ENCODE measurements at places on chromosomes 7 and 10.

- no peak for DNase-seq
These were observed 72.1 kb downstream of the USP6NL start for GRCh38 chr10:11539191-11539868.

- no peak for DNase-seq
These were observed 12.3 kb upstream of the ASCC1 start for GRCh38 chr10:72228318-72228751.

- DNase-seq, result no peak
These were observed 15.4 kb downstream of the YWHAG start for GRCh38 chr7:76343294-76343930.

GRCh38 chr10:63247771-63248170, 114.6 kb downstream of the NRBF2 start:
- no peak for DNase-seq

DNA sequence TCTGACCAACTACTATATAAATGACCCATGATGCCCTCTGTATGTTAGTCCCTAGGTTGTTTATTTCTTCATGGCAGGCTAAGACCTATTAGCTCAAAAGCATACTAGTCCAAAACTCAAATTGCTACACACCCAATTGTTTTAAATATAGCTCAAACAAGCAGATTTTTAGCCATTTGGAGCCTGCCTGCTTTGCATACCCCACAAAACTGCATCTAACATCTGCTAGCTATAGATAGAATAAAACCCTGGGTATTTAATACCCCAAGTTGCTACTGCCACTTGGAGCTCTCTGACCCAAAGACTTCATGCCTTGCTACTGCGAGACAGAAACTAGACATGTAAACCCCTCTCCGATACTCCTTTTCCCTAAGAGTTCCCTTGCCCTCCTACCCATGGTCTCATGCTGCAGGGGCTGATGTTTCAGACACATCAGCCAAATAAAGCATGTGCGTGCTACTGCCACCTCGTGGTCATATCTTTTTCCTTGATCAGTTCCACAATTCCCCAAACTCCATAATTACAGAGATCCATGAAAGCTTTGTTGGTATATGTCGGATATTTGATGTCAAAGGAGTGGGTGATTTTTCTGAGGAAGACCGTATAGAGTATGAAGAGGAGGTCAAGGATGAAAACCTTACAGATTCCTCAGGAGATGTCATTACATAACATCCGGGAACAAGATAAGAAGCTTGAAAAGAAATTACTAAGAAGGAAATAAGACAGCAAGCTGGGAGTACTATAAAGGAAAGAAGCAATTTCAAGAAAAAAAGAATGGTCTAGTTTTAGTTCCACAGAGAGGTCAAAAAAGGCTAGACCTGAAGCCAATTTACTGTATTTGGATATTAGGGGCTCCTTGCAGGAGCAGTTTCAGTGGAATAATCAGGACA, 386.6 kb downstream of the SH2D4B start:
- DNase-seq, result peak; percentile 18

DNA sequence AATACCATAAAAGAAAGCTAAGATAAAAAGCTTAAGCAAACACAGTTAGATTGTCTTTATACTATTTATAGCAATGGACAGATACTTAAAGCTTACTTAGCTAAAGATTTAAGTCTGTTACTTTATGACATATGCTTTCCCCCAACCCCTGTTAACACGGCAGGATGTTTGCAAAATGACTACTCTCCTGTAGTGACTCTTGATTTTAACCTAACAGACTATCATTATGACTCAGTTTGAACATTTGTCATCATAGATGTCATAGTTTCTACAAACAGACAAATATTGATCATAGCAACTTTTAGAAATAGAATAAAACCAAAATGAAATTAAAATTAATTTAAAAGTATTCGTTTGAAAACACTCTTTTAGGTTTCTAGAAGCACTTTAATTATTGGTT, 7.8 kb upstream of the COMMD3 start:
- DNase-seq, result no peak

- DNase-seq, result no peak
These were observed 277.6 kb downstream of the HGF start for GRCh38 chr7:81492240-81492639.

GRCh38 chr7:16816824-16817223, 12.0 kb upstream of the AGR2 start:
- DNase-seq, result no peak

DNA sequence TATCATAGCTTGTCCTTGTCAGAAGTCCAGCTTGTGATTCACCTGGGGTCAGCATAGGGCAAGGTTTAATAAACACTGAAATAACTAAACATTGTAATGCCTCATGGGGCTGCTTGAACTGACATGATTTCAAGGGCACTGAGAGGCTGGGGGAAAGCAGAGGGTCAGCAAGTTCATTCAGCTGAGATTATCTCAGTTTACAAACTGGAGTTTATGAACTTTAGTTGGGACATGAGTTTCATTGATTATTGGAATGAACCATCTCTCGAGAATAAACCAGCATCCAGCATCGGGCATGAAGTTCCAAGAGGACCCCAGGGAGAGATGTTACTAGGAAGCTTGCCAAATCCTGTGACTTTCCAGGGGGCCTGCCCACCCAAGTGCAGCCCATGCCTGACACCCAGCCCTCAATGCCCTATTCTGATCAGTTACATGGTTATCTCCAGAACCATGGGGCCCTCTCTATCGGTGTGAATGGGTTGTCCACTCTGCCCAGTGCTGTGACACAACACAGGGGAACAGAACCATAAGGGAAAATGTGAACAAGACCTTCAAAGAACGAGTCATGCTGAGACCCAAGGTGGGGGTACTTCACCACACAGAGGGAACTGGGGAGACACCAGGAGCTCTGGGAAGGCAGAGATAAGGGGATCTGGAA, 7.9 kb upstream of the CYP3A7 start:
- no peak for DNase-seq

- no peak for DNase-seq
These were observed 2.4 kb upstream of the EBF3 start for GRCh38 chr10:129966370-129966888.

DNA sequence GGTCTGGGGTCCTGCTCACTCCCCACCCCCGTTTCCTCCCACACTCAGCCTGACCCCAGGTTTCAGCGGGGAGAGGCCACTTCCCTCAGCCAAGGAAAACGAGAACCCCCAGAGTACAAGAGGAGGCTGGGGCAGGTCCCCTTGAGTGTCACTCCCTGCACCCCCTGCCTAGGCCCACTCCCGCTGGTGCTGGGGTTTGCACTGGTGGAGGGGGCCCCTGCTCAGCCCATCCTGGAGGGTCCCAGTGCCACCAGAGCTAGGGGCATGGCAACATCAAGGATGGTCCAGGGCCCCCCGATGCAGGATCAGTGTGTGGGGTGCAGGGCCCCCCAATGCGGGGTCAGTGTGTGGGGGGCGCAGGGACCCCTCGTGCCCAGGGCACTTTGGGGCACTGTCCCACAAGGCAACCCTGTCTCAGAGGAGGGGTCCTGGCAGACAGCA, 70.5 kb upstream of the KCTD7 start:
- DNase-seq, result no peak

- no peak for DNase-seq
These were observed 268.9 kb downstream of the PLXDC2 start for GRCh38 chr10:20085115-20085514.

GRCh38 chr10:78327778-78328591, 294.3 kb downstream of the RPS24 start:
- DNase-seq, result no peak

- no peak for DNase-seq
These were observed 226.2 kb downstream of the TCERG1L start for GRCh38 chr10:131085091-131085860.

- no peak for DNase-seq
These were observed 5.2 kb upstream of the BTBD16 start for GRCh38 chr10:122265896-122266295.

DNA sequence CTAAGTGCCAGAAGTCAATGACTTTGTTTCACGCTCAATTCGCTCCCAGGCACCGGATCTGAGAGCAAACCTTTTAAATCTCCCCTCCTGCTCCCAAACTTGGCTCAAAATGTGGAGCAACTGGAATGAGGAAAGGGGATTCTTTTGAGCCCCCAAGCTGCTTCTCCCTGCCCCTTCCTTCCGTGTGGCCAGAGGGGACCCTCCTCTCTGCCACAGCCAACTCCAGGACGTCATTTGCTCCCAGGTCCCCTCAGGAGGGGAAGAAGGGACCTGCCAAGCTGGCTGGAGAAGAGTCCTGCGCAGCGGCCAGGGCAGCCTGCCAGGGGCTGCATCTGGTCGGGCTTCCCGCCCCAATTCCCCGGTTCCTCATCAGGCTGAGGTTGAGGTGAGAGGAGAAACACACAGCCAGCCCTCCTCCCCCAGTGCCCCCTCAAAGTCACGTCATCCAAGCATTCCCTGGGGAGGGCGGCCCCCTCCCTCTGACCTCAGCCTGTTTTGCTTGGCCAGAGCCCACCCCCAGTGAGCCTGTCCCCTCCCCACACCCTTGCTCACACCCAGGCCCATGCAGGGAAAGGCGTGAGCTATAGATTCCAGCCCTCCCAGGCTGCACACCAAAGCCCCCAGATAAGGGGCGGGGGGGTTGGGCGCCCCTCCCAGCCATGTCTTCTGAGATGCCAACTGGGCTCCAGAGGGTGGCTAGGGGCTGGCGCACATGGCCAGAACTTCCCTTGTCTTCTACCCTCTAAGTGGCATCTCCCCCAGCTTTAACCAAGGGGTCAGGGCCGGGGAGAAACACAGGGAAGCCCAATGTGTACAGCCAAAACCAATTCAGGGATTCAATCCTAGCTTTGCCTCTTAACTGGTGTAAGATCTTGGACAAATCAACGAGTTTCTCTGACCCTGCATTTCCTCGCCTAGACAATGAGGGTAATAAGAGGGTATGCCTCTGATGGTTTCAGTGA, 35.0 kb downstream of the SH3PXD2A start:
- no peak for DNase-seq

GRCh38 chr7:41732843-41733306, 30.0 kb upstream of the INHBA start:
- no peak for DNase-seq

DNA sequence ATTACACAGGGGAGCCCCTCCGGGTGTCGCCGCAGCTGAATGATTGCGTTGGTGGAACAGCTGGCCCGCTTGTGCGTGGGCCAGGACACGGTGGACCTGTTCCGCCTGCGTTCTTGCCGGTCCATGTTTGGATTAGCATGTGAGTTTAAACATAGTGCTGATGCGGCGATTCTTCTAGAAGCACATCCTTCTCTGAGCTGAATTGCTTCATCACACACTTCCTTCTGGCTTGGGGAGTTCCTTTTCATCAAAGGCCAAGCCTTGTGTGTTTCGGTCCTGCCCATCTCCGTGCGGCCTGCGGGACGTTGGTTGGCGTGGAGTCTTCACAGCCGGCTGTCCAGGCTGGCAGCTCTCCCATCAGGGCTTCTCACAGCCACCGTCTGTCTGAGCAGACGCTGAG, 45.5 kb upstream of the SLC29A4 start:
- no peak for DNase-seq

GRCh38 chr10:114682121-114682520, 24.0 kb upstream of the ABLIM1 start:
- no peak for DNase-seq

GRCh38 chr10:102384053-102384452, 11.5 kb upstream of the NFKB2 start:
- no peak for DNase-seq

DNA sequence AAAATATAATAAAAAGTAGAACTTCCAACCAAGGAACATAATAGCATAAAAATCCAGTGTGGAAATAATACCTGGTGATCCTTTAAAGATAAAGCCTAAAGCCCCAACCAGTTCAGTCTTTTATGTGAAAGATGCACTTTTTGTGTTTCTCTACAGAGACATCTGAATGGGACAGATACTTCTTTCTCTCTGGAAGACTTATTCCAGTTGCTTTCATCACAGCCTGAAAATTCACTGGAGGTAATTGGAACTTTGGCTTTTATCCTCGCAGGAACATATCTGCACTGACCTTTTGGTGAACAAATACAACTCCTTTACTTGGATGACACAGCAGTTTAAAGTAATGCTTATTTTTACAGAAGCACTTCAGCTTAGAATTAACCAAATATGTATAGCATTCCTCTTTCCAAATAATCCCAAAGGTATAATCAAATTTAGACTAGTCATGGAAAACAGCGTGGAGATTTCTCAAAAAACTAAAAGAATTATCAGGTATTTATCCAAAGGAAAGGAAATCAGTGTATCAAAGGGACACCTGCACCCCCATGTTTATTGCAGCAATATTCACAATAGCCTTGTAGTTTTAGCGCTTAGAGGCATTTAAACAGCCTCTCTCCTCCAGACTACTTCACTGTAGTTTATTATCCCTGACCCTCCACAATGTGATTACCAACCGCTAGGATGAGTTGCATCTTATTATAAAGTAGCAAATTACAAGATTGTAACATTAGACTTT, 16.8 kb downstream of the HNRNPA2B1 start:
- DNase-seq, result no peak

- no peak for DNase-seq
These were observed 7.6 kb downstream of the CHST12 start for GRCh38 chr7:2411049-2411448.

GRCh38 chr7:19392246-19392645, 247.0 kb upstream of the FERD3L start:
- DNase-seq, result no peak

GRCh38 chr7:44713141-44713540, 35.5 kb upstream of the ZMIZ2 start:
- DNase-seq, result no peak

DNA sequence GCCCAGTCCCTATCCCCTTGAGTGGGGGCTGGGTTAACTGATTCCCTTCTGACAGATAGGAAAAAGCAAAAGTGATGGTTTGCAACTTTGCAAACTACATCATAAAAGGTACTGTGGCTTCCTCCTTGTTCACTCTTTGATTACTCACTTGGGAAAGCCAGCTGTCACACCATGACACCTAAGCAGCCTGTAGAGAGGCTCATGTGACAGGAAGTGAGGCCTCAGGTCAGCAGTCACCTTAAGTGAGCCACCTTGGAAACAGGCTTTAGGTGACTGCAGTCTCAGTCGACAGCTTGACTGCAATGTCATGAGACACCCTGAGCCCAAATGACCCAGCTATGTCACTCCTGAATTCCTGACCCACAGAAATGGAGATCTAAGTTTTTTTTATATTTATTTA, 4.3 kb upstream of the CHCHD2 start:
- DNase-seq, result no peak

DNA sequence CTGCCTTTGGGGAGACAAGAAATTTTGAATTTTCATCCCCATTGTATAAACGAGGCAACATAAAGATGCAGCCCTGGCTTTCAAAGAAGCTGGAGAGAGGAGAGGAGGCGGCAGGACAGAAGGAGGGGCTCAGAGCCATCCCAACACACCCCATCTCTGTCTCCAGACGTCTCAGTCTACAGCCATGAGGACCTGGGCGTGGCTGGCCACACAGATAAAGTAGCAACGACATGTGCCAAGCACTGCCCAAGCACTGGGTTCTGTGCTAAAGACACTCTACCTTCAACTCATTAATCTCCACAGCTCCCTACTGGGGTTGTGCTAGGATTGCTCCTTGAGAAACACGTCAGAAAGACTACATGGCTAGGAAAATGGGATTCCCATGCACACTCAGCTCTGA, 65.2 kb downstream of the DLG5 start:
- DNase-seq, result no peak

GRCh38 chr10:5148678-5149032, 36.3 kb downstream of the AKR1C8 start:
- DNase-seq, result no peak

GRCh38 chr10:100741378-100742075, 3.9 kb upstream of the PAX2 start:
- DNase-seq, result no peak

Data from stimulated activated CD4-positive, alpha-beta T cell treated with anti-CD3 and anti-CD28 coated beads, Interleukin-12 subunit alpha, Interleukin-12 subunit beta, amount 100 ng/mL, for 24 hours (primary cell).